ENCODE measurements at places on chromosomes 2 and 18. TPM values are rescaled to one million over a fixed set of nuclear protein-coding genes. Genes with fewer than 3 reads are reported as not detected.

DNA sequence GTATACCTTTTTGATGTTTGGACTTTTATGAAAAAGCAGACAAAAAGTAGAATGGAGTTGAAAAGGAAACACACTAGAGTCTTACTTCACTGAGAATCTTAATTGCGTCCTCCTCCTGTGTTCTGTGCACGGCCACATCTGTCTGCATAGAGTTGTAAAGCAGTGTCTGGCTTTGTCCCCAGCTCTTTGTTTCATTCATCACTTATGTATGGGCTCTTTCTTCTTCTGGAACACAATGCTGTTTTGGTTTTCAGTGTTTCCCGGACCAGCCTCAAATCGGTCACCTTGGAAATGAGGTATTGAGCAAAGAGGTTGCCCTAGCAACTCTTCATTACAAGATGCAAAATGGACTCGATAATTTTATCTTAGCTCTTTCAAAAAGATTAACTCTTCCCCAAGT lies 104.3 kb upstream of the CNGA3 start:
- no peak for DNase-seq

GRCh38 chr2:140185076-140185475 lies 1404.9 kb upstream of the NXPH2 start:
- DNase-seq = no peak

DNA sequence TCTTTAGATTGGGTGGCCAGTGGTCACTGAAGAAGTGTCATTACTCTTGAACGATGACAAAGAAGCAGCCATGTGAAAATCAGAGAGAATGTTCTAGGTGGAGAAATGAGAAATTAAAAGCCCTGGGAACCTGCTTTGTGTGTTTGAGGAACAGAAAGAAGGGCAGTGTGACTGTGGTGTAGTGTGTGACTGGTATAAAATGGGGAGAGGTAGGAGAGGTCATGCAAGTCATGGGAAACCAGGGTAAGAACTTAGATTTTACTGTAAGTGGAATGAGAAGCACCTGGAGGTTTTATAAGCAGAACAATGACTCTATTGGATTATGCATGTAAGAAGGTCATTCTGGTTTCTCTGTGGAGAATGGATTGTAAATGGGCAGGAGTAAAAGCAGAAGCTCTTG lies 12.2 kb downstream of the ICOS start:
- DNase-seq = no peak

DNA sequence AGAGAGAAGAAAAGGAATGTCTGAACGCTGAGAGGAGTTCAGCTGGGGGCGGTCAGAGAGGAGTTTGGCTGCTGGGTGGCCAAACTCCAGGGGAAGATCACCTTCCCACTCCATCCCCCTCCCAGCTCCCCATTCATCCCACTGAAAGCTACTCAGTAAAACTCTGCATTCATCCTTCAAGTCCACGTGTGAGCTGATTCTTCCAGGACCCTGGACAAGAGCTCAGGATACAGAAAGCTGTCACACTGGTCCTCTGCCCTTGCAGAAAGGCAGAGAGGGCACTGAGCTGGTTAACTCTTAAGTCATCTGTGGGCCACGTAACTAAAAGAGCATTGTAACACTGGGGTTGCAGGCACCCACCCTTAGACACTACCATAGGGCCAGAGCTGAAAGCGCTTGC lies 132.1 kb upstream of the ARL4C start:
- DNase-seq = no peak

- DNase-seq = no peak
Measured at GRCh38 chr2:65504201-65504600, 71.8 kb upstream of the SPRED2 start.

- no peak for DNase-seq
Measured at GRCh38 chr2:144330951-144331673, 188.8 kb downstream of the ZEB2 start.

LIMS3 gene
- 0.03 TPM for polyA plus RNA-seq

TBR1 gene
- polyA plus RNA-seq = not detected

All from liver (tissue), 10 donors.